A549 treated with Hydrocortisone at 1 μM for 4 hours (cell line): ENCODE measurements at places on chromosomes 1 and 21. TPM values are rescaled to one million over a fixed set of nuclear protein-coding genes. Genes with fewer than 3 reads are reported as not detected.

Gene TENT5C
- 0.05 to 0.17 TPM (median 0.08 TPM) in 5 replicates for total RNA-seq

Gene RAP1GAP
- total RNA-seq: 9.1 to 11.0 TPM (median 10.2 TPM) in 5 replicates

Gene ARID1A
- total RNA-seq: 34.7 to 47.6 TPM (median 36.9 TPM) in 5 replicates

Gene LHX8
- total RNA-seq: 0.69 to 1.3 TPM (median 1.3 TPM) in 5 replicates

Gene PTAFR
- total RNA-seq: 0.10 to 0.22 TPM (median 0.16 TPM) in 5 replicates

Gene TAL1
- total RNA-seq: 0.02 TPM in 1 of 5 replicates, not detected in the others

Gene MPL
- 0.17 to 0.22 TPM (median 0.21 TPM) in 3 of 5 replicates, not detected in the others for total RNA-seq
